RPMI7951 (cell line): ENCODE measurements at places on chromosomes 3 and 15. TPM values are rescaled to one million over a fixed set of nuclear protein-coding genes. Genes with fewer than 3 reads are reported as not detected.

- DNase-seq: no peak
These were observed 14.1 kb upstream of the TMEM115 start for GRCh38 chr3:50373146-50374051.

- peak; percentile 50 for DNase-seq
These were observed 102.0 kb upstream of the PLXNA1 start for GRCh38 chr3:126880901-126881300.

GRCh38 chr3:176632925-176633324, 564.4 kb downstream of the TBL1XR1 start:
- no peak for DNase-seq

DNA sequence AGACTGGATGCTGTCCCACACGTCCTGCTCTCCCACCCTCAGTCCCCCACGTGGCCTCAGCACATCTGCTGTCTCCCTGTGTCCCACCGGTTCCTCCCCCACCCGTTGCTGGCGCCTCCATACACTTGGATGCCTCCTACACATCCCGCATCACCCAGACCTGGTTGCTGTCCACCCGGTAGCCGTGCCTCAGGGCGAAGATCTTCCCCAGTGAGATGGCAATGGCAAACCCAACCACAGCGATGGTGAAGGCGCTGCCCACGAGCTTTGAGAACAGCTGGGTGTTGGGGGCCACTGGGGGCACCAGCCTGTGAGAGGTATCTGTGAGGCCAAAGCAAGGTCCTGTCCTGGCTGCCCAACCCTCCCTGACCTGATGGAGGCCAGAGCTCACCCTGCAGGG, 4.4 kb downstream of the SLC26A6 start:
- DNase-seq: no peak

DNA sequence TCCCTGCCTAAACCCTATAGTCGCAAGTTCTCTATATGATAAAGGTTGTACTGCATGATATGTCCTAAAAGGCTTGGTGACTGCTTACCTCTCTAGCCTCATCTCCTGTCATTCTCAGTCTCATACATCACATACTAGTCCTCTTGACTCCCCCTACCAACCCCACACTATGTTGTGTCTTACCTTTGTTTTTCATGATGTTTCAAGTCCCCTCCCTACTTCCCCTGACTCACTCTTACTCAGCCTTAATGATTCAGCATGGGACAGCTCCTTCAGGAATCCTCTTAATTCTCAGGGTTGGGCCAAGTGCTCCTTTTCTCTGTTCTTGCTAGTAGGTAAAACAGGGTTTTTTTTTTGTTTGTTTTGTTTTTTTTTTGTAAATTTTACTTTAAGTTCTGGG, 49.6 kb downstream of the SLMAP start:
- peak; percentile 80 for DNase-seq

GRCh38 chr15:47196048-47196447, 521.3 kb upstream of the SEMA6D start:
- peak; percentile 71 for DNase-seq

- DNase-seq: no peak
These were observed 275.2 kb upstream of the CBLB start for GRCh38 chr3:106144030-106144429.

- no peak for DNase-seq
These were observed 64.4 kb downstream of the MAGEF1 start for GRCh38 chr3:184647405-184647936.

DNA sequence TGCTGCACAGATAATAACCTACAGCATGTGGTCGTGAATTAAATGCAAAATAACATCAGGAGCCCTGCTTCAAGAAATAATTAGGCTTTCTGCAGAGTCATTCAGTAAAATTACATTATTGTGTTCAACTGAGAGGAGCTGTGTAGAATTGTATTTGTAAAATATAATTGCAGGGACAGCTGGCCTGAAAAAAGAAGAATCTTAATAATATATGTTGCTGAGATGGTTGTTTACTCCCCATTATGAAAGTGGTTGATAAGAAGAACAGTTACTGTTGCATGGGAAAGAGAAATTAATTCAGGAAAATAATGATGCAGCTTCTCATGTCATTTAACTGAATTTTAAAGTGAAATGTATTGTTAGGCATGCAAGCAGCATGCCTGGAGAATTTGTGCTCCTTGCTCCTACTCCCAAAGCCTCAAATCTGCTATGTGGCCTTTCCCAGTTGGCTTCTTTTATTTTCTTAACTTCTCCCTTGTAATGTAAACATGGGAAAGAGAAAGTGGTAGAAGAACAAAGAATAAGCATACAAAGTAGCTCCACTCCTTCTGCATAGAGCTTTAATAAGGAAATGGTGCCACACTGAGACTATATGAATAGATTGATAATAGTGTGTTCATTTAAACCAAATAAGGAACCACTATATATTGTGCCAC, 100.1 kb downstream of the VGLL3 start:
- no peak for DNase-seq

- no peak for DNase-seq
These were observed 35.5 kb downstream of the IGF1R start for GRCh38 chr15:98683831-98684230.

- no peak for DNase-seq
These were observed 92.2 kb downstream of the APBA2 start for GRCh38 chr15:28978011-28978378.

DNA sequence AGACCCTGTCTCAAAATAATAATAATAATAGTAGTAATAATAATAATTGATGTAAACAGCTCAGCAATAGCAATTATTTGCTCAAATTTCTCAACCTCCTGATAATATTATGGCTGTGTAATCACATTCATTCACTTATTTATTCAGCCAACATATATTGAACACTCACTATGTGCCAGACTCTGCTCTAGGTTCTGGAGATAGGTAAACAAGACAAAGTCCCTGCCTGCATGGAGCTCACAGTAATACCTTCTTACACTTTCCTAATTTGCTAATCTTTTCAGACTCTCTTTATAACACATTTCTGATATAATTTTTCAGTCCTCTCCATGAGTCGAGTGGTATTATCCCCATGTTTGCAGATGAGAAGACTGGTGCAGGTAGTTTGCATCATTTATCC, 137.6 kb downstream of the KLHL25 start:
- no peak for DNase-seq

- peak; percentile 90 for DNase-seq
These were observed 12.3 kb downstream of the CPNE9 start for GRCh38 chr3:9715764-9716437.

- no peak for DNase-seq
These were observed 80.9 kb upstream of the RASGRF1 start for GRCh38 chr15:79171320-79172031.

- no peak for DNase-seq
These were observed 12.8 kb upstream of the SRP14 start for GRCh38 chr15:40051616-40052415.

DNA sequence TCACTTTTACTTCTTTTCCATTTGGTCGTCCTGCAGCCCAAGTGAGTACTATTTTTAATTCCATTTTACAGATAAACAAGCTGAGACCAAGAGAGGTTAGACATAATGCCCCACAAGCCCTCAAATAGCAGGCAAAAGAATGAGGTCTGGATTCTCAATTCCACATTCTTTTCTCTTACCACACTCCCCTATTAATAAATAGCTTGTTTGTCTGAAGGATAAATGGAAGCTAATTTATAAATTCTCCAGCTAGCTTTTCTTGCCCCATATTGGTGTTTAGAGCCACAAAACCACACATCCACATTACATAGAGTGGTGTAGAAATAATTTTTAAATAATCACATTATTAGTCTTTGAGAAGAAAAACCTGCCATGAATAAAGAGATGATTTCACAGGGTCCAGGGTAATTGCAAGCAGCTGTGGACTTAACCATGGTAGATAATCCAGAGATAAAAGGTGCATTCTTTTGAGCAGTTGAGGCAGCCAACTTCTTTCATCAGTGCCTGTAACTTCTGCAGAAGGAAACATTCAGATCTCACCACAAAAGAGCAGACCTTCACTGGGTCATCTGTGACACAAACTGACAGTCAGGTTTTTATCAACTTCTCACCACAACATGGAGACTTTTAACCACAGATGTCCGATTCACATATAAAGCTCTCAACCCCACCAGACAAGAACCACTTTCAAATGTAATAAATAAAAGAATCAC, 313.4 kb upstream of the STT3B start:
- peak; percentile 79 for DNase-seq

DNA sequence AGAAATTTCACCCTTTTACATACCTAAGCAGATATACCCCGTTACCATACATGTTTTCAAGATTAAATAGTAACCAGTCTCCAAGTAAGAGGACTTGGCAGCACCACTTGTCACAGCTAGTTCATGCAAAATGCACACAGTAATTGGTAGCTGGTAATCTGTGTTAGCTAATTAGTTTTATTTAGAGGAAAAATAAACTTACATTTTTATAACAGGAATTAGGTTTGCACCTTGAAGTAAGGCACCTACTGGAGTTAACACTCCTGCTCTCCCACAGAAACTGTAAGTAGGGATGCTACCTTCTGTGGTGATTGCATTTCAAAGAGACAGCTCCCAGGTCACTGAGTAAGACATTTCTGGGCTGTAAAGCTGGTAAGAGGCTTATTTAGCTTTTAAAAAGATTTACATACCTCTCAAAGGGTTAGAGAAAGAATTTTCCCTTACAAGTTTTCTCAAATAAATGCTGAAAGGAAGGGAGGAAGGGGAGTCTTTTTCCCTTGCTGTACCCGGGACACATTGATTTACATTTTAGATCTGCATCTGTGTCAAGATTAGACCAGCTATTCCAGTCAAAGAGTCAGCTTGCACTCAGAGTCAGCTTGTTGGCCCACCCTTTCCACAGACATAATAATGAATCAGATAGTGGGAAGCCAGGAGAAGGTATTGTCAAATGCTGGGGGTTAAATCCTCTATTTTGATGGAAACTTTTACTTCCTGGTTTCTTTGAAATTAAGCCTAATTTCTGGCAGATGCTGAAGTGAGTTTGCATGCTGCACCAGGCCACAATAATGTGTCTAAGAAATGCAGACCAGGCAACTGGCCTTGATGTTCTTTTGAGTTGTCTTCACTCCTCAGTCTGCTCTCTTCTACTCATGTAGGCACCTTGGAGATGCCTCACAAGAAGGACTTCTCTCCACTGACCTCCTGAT, 77.6 kb upstream of the CHD2 start:
- no peak for DNase-seq

DNA sequence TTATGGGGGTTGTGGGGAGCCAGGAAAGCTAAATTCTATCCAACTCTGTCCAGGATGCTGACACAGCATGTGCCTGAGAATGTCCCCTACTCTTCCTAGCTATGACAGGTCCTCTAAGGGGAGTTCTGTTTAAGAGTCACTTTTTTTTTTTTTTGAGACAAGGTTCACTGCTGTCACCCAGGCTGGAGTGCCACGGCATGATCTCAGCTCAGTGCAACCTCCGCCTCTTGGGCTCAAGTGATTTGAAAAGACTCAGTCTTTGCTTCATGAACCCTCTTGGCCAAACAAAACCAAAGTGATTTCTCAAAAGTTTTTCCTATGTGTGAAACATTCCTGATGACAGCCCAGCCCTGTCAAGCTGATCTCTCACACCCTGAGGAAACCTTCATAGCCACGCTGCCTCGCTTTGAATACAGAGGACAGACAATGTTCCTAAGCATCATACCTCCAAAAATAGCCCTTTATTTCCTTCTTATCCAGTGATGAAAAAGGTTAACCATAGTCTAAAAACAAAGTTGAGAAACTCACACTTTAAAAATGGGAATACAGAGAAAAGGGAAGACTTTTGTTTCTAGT, 105.5 kb upstream of the PROK2 start:
- DNase-seq: no peak

- peak; percentile 80 for DNase-seq
These were observed 220.8 kb downstream of the ZNF621 start for GRCh38 chr3:40745381-40746106.

DNA sequence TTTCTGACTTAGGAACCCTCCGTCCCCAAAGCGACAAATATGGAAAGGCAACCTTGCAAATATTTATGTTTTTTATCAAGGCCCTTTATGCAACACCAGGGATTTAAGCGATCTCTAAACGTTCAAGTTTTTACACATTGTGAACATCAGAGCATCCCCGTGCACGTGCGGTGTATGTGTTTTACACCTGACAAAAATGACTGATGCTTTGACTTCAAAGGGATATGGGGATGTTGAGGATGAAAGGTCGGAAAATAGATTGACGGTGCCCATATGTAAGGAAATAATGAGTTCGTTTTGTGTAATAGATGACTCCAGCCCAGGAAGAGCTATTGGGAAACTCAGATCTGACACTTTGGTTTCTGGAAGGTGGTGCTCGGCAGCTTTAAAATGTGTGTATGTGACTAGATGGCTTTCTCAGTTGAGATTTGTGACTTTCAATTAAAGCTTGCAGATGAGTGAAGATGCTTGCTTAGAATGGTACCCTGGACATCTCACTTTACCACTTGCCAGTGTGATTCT, 866 bp downstream of the SLC49A4 start:
- no peak for DNase-seq

DNA sequence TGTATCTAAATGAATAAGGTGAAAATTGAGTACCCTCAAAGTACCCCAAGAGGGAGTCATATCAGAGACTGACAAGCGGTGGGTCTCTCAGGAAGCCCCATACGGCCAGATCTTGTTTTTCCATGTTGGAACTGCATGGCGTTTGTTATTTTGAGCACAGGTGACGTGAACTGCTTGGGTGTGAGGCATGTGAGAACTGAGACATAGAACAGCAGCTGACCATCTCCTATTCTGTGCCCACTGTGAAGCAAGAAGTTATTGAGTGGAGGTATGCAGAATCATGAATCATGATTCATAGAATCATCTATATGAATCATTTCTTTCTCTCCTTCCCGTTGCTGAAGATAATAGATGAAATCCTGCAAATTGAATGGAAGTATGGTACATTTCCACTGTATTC, 4.6 kb downstream of the VPS8 start:
- DNase-seq: no peak

DNA sequence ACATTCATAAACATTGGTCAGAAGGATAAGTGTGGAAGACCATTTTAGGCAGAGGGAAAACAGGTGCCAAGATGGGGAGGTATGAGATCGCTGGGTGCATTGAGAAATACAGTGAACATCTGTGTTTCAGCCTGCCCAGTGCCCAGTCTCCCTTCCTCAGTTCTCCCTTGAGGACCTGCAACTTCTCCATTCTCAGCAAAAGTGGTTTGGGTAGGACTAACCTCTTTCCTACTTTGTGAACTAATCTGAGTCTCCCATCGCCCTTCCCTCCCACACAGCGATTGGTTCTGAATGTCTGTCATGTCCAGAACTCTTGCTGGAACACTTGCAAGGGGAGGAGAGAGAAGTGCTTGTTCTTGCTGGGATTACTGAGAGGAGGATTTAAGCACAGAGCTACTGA, 10.9 kb upstream of the CCNL1 start:
- DNase-seq: no peak

The LYZL4 gene
- 1.5 and 1.6 TPM in 2 replicates for total RNA-seq

The SAMMSON gene
- total RNA-seq: 0.48 and 0.78 TPM in 2 replicates

The C3orf70 gene
- 8.2 and 8.4 TPM in 2 replicates for total RNA-seq

The HACD2 gene
- total RNA-seq: 34.0 and 36.6 TPM in 2 replicates

The CAND2 gene
- total RNA-seq: under 0.01 and 0.29 TPM in 2 replicates

The BDH1 gene
- 13.1 and 14.5 TPM in 2 replicates for total RNA-seq

The EXD1 gene
- not detected in 2 replicates for total RNA-seq
